LoVo (cell line): ENCODE measurements at places on chromosomes 5 and 9.

- no peak for DNase-seq
Measured at GRCh38 chr5:104111632-104112031, 549.0 kb upstream of the NUDT12 start.

- no peak for DNase-seq
Measured at GRCh38 chr5:61854531-61854930, 451.5 kb upstream of the KIF2A start.

GRCh38 chr5:9599391-9599790 is 30.8 kb downstream of the TAS2R1 start:
- DNase-seq, result no peak

DNA sequence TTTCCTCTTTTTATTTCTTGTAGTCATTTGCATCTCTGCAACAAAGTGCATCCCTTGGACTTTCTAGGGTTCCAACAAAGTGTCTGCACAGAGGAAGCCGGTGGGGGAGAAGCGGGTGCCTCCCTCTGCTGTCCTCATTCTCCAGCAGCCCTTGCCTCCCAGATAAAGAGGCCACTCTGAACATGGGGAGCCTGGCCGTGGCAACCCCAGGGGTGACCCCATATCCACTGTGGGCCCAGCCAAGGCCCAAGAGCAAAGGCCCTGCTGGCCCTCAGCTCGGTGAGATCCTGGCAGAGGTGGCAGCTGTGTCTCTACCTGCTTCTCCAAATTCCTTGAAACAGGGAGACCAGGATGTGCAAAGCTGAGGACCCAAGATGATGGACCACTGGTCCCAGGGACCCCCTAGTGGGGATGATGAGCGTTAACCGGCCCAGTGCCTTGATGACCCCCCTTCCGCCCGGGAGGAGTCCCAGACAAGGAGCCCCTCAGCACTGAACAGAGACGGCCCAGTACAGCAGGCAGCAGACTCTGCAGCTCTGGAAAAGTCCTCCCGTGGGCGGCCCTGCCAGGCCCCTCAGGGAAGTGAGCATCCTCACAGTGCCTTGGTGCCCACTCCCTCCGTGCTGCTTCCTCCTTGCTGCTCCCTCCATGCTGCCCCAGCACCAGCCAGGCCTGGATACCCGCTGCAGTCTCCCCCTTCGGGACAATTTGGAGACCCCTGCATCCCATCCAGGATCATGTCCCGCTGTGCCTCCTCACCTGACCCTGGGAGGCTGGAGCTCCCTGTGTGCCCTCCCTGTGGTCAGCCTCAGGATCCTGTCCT is 62.5 kb downstream of the MRPL36 start:
- no peak for DNase-seq

DNA sequence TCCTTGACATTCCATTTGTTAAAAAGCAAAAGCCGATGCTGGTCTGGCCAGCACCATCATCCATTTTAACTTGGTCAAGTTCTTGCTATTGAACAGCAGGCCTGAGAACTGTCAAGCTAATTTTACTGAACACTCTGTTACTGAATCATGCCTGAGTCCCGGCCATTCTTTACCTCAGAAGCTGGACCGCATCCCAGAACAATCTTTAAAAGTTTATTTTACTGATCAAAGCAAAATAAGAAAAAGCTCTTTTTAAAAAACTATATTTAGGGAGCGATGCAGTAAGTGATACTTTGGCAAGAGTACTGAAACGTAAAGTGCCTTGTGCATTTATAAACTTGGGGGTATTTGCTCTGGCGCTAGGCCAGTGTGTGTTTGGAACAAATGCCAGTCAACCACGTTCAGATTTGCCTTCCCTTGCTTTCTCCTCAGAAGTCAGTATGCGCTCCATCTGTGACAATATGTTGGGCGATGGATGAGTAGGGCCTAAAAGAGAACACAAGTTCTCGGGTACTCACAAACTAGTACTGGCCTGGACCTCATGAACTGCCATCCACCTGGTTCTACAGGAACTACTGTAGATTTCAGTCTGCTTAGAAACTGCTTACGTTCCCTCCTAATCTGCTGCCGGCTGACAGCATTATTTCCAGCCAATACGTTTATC is 161.9 kb downstream of the MAPKAP1 start:
- DNase-seq, result no peak

GRCh38 chr5:140041099-140041491 is 2.0 kb downstream of the NRG2 start:
- DNase-seq, result no peak

DNA sequence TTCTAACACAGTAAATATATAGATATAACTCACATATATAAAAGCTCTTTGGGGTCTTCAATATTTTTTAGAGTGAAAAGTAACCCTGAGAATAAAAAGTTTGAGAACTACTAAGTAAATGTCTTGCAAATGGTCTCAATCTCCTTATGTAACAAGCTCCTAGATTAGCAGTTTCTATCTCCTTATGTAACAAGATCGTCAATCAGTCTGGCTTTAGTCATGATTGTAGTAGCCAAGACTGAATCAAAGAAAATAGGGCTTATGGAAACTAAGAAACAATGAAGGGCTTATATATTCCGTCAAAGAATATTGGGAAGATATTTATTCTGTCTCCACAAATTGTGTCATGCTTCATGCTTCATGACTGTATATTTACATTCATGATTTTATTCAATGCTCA is 22.4 kb upstream of the FREM1 start:
- no peak for DNase-seq

DNA sequence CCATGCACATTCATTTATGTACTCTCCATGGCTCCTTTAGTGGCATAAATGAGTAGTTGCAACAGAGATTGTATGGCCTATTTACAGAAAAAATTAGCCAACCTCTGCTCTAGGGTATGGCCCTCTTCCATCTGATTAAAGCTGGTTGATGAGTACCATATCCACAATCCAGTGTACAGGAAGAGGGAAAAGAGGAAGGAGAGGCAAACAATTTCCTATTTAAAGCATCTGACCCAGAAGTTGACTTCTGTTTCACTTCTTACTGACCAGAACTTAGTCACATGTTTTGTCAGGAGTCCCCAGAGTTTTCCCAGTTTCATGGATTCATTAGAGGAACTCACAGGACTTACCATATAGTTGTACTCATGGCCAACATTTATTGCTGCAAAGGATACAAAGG is 68.6 kb upstream of the STARD4 start:
- DNase-seq, result no peak

- no peak for DNase-seq
Measured at GRCh38 chr5:80565330-80565729, 4.8 kb downstream of the ANKRD34B start.

- no peak for DNase-seq
Measured at GRCh38 chr9:17003576-17004240, 131.1 kb upstream of the CNTLN start.

GRCh38 chr9:87229108-87229507 is 268.6 kb upstream of the DAPK1 start:
- no peak for DNase-seq

DNA sequence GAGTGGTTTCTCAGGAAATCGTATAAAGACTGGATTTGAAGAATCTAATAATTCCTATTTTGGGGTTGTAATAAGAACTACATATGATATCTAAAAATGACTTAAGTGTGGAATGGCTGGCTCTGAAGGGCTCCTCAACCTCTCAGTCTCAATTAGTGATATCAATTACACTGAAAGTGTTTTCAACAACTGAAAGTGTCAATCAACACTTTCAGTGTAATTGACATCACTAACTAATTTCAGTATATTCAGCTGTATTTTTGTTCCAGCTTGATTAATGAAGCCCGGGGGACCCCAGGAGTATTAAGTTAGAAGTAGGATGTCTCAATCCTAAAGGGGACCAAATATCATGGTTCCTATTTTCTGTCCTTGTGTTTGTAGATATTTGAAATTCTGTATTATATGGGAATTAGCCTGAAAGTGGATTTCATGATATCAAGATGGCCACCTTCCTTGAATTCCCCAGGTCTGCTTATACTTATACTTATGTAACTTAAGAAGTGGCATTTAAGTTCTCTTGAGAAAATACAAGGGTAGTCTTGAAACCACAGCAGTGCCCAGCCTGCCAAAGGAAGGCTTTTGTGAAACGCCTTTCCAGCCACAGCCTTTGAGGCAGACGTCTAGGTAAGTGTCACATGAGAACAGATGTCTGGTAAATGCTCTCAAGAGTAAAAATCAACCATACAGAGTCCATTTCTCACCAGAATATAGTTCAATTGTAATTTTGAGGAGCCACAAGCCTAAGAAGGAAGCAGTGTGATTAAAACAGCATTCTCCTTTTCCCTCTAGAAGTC is 4.6 kb downstream of the BASP1 start:
- DNase-seq, result no peak

- no peak for DNase-seq
Measured at GRCh38 chr5:16615741-16616535, 859 bp downstream of the RETREG1 start.

- peak; percentile 80 for DNase-seq
Measured at GRCh38 chr5:52800394-52801213, 12.9 kb downstream of the ITGA1 start.

- peak; percentile 72 for DNase-seq
Measured at GRCh38 chr5:150517272-150518152, 9.6 kb downstream of the NDST1 start.

GRCh38 chr5:172886974-172887501 is 53.0 kb downstream of the ERGIC1 start:
- no peak for DNase-seq

- no peak for DNase-seq
Measured at GRCh38 chr9:28888806-28889205, 1315.5 kb upstream of the C9orf72 start.

GRCh38 chr9:127118597-127119319 is 3.7 kb downstream of the ANGPTL2 start:
- no peak for DNase-seq

DNA sequence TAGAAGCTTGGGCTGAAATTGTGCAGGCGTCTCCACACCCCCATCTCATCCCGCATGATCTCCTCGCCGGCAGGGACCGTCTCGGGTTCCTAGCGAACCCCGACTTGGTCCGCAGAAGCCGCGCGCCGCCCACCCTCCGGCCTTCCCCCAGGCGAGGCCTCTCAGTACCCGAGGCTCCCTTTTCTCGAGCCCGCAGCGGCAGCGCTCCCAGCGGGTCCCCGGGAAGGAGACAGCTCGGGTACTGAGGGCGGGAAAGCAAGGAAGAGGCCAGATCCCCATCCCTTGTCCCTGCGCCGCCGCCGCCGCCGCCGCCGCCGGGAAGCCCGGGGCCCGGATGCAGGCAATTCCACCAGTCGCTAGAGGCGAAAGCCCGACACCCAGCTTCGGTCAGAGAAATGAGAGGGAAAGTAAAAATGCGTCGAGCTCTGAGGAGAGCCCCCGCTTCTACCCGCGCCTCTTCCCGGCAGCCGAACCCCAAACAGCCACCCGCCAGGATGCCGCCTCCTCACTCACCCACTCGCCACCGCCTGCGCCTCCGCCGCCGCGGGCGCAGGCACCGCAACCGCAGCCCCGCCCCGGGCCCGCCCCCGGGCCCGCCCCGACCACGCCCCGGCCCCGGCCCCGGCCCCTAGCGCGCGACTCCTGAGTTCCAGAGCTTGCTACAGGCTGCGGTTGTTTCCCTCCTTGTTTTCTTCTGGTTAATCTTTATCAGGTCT is at the start of gene C9orf72:
Gene C9orf72, minus strand, starts transcription at position 564 of the 716 bp plus-strand sequence. CDS start 6,361 bp downstream, outside the sequence.
- DNase-seq, result peak; percentile 78

- DNase-seq, result no peak
Measured at GRCh38 chr5:74122979-74123590, 497.1 kb downstream of the ARHGEF28 start.
